ENCODE measurements at places on chromosomes 5 and 9. TPM values are rescaled to one million over a fixed set of nuclear protein-coding genes. Genes with fewer than 3 reads are reported as not detected.

Gene PRSS3
- total RNA-seq = 223 TPM

Gene MZB1
- 4.0 TPM for total RNA-seq

Gene WDR31
- 3.5 TPM for total RNA-seq

Gene FIBCD1
- total RNA-seq = not detected

Gene RASGRF2
- total RNA-seq = 10.7 TPM

Gene GPR21
- 1.9 TPM for total RNA-seq

Gene IFNE
- total RNA-seq = 5.3 TPM

Gene PCDHA12
- 0.83 TPM for total RNA-seq

Gene NELFB
- total RNA-seq = 57.8 TPM

Measured in Peyer's patch (tissue), 4 donors.